ENCODE measurements at places on chromosomes 4 and X.

DNA sequence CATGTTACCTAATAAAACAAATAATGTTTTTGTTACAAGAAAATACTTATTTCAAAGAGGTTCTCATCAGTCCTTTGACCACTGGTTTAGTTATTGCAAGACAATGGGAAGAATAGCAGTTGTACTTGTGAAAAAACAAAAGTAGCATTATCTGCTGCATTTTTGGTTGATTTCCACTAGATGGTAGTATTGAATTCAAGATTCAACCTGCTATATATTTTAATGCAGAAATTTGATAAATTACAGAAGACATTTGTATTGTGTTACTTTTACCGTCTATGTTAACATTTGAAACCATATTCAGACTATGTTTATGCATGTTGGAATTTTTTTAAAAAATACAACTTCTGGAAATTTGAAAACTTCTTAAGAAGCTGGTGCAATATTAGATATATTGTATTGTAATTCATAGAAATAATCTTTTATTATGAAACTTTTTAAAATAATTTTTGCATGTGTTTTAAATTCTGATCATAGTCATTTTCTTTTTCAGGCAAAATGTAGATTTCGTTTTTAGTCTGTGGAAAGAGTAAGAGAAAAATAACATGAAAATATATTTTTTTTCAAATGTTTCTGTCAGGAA is 56.4 kb downstream of the SPCS3 start:
- no peaks in the 10 kb centered on the region for H3K27me3 ChIP-seq
- H3K4me3 ChIP-seq: no peak overlapping the region
- no peaks in the 10 kb centered on the region for H3K4me1 ChIP-seq
- no peak for DNase-seq

DNA sequence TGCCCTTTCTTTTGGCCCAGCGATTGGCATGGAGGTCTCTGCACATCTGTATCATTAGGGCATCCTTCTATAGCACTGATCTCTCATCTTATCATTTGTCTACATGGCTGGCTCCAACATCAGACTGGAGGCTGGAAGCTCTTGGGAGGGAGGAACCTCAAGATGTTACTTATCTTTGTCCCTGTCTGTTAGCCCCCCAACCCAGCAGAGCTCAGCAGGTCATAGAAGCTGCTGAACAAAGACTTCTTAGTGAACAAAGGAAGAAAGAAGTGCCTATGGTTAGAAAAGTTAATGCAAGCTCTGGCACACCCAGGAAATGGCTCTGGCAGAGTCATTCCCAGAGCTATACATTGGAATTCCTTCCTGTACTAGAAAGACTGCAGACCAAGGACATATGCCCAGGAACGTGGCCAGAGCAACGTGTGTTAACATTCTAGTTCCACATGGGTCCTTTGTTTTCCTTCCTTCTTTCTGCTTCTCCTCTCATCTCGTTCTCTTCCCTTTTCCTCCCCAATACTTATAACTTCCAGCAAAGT is 74.0 kb downstream of the SEL1L3 start:
- peaks cover 27% of the 10 kb centered on the region for H3K36me3 ChIP-seq
- H3K4me1 ChIP-seq: no peaks in the 10 kb centered on the region
- H3K27ac ChIP-seq: no peak overlapping the region
- no peak for DNase-seq
- no peaks in the 10 kb centered on the region for H3K27me3 ChIP-seq
- H3K4me3 ChIP-seq: no peak overlapping the region

GRCh38 chrX:36898301-36898700 is 109.9 kb upstream of the FAM47C start:
- no peak overlapping the region for H3K27ac ChIP-seq
- H3K27me3 ChIP-seq: no peaks in the 10 kb centered on the region
- DNase-seq: no peak

GRCh38 chr4:158823461-158823873 is 54.6 kb downstream of the FNIP2 start:
- no peak overlapping the region for H3K27ac ChIP-seq
- H3K4me1 ChIP-seq: peaks cover 39% of the 10 kb centered on the region
- DNase-seq: no peak
- H3K36me3 ChIP-seq: no peaks in the 10 kb centered on the region

- no peak overlapping the region for H3K4me3 ChIP-seq
- H3K27me3 ChIP-seq: no peaks in the 10 kb centered on the region
- no peak overlapping the region for H3K27ac ChIP-seq
- DNase-seq: no peak
- H3K36me3 ChIP-seq: no peaks in the 10 kb centered on the region
These were observed 112.6 kb upstream of the FAM9A start for GRCh38 chrX:8913655-8914409.

- H3K36me3 ChIP-seq: no peaks in the 10 kb centered on the region
- H3K4me1 ChIP-seq: no peaks in the 10 kb centered on the region
- no peak overlapping the region for H3K4me3 ChIP-seq
- DNase-seq: no peak
These were observed 5.3 kb downstream of the IGFBP7 start for GRCh38 chr4:57104706-57105560.
